CD4-positive, alpha-beta T cell treated with Interleukin-6 at 100 ng/mL for 8 hours (primary cell): ENCODE measurements at places on chromosomes 7 and 10.
A peak's percentile ranks its signal among the peaks of the same experiment; 100 is the strongest.

DNA sequence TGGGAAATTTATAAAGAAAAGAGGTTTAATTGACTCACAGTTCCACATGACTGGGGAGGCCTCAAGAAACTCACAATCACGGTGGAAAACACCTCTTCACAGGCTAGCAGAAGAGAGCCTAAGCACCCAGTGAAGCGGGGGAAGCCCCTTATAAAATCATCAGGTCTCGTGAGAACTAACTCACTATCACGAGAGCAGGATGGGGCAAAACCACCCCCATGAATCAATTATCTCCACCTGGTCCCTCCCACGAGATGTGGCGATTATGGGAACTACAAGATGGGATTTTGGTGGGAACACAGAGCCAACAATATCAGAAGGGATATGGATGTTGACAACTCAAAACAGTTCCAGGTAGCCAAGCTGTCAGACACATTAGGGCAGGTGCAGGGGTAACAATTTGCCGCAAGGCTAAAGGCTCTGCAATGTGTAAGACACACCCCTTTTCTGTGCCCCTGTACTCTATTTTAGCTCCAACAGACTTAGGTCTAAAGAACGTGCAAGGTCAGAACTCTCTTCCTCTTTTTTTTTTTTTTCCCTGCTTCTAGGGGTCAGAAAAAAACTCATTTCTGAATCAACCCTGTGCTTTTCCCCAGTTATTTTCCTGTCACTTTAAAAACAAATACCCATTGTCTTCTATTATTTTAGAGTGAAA lies 30.7 kb upstream of the RBM20 start:
- DNase-seq = no peak

GRCh38 chr10:73357821-73358220 lies 843 bp downstream of the CFAP70 start:
- DNase-seq = no peak

DNA sequence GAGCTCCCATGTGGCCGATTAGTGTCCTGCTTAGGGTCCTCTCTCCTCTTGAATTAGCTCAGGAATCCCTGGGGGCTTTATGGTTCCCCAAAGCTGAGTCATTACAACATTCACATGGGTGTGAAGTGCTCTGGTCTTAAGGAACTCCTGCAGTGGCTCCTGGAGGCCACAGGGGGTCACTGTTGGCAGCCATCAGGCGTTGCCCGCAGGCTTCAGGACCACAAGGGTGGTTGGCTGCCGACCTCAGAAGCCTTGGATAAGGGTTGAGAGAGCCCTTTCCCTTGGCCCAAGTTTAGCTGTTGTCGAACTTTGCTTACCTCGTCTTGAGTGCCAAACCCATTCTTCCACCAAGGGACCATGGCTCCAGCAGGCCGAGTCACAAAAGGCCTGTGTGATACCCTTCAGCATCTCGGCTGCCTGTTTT lies 61.7 kb downstream of the SH2D4B start:
- peak; percentile 14 for DNase-seq

DNA sequence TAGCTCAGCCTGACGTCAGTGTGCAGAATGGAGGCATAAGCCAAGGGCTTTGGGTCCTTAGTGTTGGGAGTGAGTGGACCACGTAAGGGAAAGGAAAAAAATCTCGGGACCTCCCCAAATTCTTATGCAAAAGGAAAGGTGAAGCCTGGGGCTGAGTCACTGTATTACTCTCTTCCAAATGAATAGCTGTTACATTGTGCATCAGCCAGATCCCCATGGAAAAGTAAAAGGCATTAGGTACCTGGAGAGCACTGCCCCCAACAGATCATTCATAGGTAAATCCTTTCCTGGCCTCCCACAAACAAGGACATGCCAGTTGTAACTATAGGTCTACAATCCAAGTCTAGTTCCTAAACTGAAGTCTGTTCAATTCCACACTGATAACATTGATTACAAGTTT lies 170.5 kb downstream of the C1GALT1 start:
- DNase-seq = no peak

- DNase-seq = no peak
Observed at GRCh38 chr7:16774294-16774693, 20.7 kb downstream of the TSPAN13 start.

DNA sequence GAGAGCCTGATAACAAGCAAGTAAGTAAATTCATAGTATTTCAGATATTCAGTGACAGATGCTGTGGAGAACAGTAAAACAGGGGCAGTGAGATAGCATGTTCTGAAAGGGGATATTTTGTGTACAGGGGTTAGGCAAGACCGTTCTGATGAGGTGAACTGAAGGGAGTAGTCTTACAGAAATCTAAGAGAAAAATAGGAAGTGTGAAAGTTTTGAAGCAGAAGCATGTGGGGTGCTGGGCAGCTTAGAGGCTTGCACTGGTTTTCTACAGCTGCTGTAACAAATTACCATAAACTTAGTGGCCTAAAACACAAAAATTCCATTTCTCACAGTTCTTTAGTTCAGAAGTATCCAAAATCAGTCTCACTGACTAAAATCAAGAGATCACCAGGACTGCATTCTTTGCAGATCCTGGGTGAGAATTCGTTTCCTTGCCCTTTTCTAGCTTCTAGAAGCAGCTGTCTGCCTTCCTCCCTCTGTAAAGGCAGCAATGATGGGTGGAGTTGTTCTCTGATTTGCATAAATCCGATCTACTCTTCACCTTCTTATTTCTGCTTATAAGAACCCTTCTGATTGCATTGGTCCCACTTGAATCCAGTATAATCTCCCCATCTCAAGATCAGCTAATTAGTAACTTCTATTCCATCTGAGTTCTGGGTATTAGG lies 7.5 kb upstream of the KLF14 start:
- no peak for DNase-seq
